NCI-H2171 treated with DMSO at 0.1 percent for 48 hours (cell line): ENCODE measurements at places on chromosomes 12 and 14.

GRCh38 chr12:108804271-108804953, 53.0 kb downstream of the SSH1 start:
- DNase-seq = peak; percentile 59

- DNase-seq = no peak
Observed at GRCh38 chr12:131177599-131177998, 223.9 kb downstream of the ADGRD1 start.

GRCh38 chr14:24849471-24849870, 200.5 kb downstream of the STXBP6 start:
- no peak for DNase-seq

- DNase-seq = peak; percentile 74
Observed at GRCh38 chr14:96265383-96266095, 9.5 kb downstream of the BDKRB1 start.

DNA sequence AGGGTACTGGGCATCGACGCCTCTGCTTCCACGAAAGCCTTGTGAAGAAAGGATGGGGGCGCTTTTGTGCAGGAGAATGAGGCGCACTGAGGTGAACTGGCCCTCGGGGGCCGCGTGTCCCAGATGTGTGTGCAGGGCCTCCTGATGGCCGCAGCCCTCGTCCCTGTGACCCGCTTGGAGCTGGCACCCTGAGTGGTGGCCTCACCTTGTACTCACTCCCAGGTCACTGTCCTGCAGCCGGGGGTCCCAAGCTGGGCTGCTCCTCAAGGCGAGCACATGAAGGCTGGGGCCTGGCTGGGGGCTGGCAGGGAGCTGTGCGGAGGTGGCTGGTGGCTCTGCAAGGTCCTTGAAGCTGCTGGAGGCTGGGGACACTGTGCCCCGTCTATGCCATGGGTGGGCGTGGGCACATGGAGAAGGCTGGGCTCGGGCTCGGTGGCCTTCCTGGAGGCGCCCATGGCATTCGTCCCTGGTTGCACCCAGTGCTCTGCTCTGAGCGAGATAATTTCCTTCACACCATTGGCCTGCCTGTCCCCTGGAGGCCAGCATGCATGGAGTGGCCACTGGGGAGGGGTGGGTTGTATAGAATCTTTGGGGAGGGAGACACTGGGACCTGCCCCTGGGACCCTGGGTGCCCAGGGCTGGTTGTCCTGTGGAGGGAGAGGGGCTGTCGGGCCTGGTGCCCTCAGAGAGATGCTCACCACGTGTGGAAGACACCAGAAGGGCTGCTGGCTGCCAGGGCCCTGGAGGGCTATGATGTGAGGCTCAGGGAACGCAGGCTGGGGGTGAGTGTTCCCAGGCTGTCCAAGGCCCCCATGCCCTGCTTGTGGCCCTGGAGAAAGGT, 79.3 kb downstream of the TMEM121 start:
- no peak for DNase-seq

DNA sequence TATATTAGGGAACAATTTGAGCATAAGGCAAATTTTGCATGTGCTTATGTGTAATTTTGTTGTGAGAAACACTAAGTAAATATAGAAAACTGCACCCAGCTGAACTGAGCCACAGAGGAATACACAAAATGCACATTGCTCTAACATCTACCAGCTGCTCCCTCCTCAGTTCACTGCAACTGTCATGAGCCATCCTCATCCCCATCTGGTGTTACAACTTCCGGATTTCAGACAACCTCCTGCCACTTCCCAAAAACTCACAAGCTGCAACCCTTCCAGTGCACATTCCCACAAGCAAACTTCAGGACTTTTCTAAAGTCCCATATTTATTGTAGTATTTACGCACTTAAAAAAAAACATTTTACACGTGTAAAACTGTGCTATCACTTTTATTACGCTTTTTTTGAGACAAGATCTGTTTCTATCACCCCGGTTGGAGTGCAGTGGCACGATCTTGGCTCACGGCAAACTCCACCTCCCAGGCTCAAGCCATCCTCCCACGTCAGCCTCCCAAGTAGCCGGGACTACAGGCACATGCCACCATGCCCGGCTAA, 169.1 kb upstream of the TBX3 start:
- DNase-seq = no peak

DNA sequence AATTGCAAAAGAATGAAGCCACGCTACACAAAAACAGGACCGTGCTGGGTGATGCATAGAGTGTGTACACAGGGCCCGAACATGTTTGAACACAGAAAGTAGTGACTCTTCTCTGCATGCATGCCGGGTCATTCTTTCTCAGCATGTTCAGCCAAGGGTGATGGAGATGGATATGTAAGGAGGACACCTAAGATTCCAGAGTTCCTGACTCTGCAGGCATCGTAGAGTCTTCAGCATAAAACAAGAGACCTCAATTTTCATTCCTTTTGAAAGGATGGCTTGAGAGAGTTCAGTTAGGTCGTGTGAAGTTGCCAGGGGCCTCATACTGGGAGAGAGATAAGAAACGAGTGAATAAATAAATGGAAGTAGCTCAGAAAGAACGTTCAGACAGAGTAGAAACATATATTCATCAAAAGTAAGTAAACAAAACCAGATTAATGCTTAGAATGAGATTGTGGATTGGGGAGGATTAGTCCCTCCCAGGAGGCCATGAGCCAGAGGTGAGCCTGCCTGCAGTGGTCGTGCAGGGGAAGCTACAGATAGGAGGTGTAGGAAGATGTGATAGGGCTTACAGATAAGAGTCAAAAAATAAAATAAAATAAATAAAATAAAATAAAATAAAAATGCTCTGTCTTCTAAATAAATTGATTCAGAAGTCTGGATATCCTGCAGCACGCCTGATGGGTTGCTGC, 27.6 kb upstream of the SEL1L start:
- no peak for DNase-seq

DNA sequence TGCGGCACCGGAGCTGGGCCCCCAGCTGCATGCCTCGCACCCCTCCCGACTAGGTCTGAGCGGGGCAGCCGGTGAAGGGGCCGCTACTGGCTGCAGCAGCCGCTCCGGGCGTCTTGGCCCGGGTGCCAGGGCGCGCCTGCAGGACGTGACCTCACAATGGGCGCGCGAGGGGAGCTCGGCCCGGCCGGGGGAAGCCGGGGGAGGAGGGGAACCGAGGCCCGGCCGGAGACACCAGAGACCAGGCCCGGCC, 353 bp downstream of the BAG5 start:
- no peak for DNase-seq

- DNase-seq = no peak
Observed at GRCh38 chr12:108151533-108152169, 22.6 kb downstream of the WSCD2 start.

GRCh38 chr12:118337194-118337838, 35.4 kb downstream of the TAOK3 start:
- no peak for DNase-seq

DNA sequence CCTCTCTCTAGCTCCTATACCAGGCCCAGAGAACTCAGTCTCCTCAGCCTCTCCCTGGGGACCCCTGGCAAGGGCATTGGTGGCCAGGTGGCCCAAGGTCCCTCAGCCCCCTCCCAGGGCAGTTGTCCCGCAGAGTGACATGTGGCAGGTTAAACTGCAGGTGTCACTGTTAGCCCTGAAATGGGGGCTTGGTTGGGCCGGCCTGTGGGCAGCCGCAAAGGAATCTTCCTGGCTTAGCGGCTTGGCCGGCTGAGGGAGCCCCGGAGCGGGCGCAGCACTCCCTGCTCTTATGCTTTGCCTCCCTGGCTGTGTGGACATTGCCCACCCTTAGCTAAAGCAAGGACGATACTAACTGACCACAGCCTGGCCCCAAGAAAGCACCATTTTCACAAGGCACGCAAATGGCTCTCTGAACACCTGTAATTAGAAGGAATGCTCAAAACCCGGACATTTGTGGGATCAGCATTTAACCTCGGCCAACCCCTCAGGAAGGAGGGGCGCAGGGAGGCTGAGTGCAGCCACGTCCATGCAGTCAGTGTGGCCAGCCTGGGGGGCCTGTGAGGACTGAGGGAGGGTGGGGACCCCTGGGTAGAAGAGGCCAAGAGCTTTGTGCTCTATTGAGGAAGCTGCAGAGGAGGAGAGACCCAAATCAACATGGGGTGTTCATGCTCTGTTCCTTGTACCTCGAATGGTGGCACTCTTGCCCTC, 82.2 kb downstream of the PAPOLA start:
- DNase-seq = peak; percentile 11

GRCh38 chr14:101926620-101927019, 37.8 kb upstream of the DYNC1H1 start:
- DNase-seq = no peak

DNA sequence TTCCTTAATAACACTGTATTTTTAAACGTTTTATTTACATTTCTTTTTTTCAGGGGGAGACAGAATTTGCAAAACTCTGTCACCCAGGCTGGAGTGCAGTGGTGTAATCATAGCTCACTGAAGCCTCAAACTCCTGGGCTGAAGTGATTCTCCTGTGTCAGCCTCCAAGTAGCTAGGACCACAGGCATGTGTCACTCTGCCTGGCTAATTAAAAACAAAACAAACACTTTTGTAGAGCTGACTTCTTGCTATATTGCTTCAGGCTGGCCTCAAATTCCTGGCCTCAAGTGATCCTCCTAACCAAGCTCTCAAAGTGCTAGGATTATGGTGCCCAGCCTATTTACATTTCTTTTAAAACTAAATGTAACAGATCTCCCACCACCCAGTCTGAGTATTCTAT, 12.7 kb downstream of the CPSF6 start:
- no peak for DNase-seq

- no peak for DNase-seq
Observed at GRCh38 chr12:12224240-12224940, 42.5 kb downstream of the LRP6 start.

- DNase-seq = no peak
Observed at GRCh38 chr12:119956047-119956446, 33.0 kb upstream of the BICDL1 start.

GRCh38 chr12:93594766-93595311, 22.4 kb downstream of the SOCS2 start:
- DNase-seq = no peak

- DNase-seq = peak; percentile 83
Observed at GRCh38 chr12:6323340-6323994, 13.0 kb downstream of the PLEKHG6 start.

GRCh38 chr12:52585946-52586345, 12.3 kb upstream of the KRT74 start:
- DNase-seq = no peak

GRCh38 chr14:94180655-94181271, 6.6 kb downstream of the PPP4R4 start:
- peak; percentile 86 for DNase-seq

GRCh38 chr12:108296945-108297344, 42.2 kb downstream of the CMKLR1 start:
- no peak for DNase-seq

- DNase-seq = no peak
Observed at GRCh38 chr14:83320837-83321236, 1787.2 kb upstream of the SEL1L start.

DNA sequence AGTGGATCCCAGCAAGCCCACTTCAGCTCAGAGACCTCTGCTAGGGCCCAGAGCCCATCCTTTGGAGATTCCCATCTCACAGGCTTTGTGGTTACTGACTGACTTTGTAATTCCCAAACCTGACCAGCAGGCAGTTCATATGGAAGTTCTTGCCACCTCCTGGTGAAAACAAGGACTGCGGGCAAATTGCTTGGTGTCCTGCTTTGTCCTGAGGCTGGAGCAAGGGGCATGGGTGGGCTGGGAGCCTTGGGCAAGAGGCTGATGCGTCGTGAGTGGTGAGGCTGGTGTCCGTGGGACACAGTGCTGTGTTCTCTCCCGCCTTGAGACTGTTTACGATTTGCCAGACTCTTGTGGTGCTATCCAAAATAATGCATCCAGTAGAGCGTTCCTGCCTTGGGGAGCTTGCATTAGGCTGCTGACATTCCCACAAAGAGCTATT, 91.0 kb downstream of the LRRC74A start:
- peak; percentile 64 for DNase-seq

- DNase-seq = no peak
Observed at GRCh38 chr12:111413442-111414086, 7.8 kb downstream of the SH2B3 start.

DNA sequence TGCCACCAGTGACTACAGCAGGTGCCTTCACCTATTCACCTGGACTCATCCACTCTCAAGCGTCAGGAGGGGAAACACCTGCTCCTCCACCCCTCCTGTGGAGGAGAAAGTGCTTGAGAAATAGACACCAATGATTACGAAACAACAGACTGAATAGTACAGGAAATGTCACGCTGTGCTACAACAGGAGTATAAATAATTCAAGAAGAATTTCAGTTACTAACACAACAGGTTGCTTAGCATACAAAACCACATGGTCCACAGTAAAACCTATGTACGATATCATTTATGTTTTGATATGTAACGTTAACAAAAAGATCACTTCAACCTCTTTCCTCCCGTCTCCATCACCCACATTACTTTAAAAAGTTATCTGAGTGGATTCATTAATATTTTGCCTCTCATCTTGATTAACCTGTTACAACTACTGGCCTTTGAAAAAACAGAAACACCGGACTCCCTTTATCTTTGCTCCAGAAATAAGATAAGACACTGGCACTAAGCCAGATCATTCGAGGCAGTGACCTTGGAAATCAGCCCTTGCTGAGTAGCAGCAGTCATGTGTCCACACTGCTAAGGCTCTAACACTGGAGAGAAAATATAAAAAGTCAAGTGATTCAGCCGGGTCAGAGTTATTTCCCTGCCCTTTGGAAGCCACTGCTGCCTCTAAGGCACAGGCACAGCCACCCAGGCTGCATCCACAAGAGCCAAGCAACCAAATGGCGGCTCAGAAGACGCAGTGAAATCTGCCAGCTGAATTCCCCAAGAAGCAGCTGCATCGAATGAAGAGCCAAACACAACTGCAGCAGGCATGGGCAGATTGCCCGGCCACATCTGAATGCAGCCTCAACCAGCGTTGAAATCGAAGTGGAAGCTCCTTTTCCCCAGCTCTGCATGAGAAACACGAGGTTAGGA, 40.9 kb downstream of the NT5DC3 start:
- DNase-seq = peak; percentile 87

DNA sequence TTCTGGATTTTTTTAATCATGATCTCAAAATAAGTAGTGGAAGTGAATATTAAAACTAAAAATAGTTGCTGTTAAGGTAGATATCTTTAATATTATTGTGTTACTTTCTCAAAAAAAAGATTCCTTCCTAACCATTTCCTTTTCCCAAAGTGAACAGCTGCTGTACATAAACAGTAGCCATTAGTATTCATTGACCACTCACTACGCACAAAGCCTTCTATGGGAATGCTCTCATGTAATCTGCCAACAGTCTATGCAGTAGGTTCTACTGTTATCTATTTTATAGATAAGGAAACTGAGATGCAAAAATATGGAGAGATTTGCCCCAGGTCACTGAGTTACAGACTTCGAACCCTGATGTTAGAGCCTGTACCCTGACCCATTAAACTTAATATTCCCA, 32.1 kb downstream of the ZFP36L1 start:
- DNase-seq = no peak
